ENCODE measurements at places on chromosomes 7 and 10.

- DNase-seq, result no peak
Measured at GRCh38 chr7:77269360-77270093, 69.9 kb upstream of the FGL2 start.

DNA sequence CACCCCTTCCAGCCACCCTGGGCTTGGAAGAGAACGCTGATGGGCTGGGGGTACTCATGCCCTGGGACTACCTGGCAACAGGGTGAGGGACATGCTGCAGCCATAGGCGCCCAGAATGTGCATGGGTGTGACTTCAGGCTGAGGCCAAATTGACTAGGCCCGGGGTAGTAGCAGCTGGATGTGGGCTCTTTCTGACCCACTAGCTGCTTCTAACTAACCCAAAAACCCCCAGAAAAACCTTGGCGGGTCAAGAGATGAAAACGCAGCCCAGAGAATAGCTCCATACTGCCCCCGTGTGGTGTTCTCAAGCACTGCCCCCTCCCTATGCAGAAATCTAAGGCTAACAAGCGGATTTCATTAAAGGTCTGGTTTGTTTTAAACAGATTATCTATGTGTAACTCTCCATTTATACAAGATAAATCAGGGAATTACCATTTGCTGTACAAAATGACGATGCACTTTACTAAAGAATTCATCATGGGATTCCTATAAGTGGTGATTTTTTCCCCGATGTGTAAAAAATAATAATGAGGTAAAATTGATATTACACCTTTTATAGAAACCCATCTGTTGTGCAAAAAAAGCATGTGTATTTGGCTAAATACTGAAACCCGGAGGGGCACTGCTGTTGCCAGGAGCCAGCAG is 4.2 kb downstream of the SMARCD3 start:
- DNase-seq, result peak; percentile 69

DNA sequence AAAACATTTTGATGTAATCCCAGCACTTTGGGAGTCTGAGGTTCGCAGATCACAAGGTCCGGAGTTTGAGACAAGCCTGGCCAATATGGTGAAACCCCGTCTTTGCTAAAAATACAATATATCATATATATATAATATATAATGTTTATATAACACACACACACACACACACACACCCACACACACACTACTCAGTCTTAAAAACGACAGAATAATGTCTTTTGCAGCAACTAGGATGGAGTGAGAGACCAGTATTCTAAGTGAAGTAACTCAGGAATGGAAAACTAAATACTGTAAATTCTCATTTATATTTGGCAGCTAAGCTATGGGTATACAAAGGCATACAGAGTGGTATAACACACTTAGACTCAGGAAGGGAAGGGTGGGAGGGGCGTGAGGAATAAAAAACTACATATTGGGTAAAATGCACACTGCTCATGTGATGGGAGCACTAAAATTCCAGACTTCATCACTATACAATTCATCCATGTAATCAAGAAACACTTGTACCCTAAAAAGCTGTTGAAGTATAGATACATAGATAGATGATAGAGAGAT is 231.2 kb upstream of the SEMA3A start:
- DNase-seq, result no peak

GRCh38 chr7:84492098-84493034 is 297.8 kb upstream of the SEMA3A start:
- no peak for DNase-seq

- no peak for DNase-seq
Measured at GRCh38 chr7:74604326-74605020, 53.0 kb upstream of the GTF2I start.

DNA sequence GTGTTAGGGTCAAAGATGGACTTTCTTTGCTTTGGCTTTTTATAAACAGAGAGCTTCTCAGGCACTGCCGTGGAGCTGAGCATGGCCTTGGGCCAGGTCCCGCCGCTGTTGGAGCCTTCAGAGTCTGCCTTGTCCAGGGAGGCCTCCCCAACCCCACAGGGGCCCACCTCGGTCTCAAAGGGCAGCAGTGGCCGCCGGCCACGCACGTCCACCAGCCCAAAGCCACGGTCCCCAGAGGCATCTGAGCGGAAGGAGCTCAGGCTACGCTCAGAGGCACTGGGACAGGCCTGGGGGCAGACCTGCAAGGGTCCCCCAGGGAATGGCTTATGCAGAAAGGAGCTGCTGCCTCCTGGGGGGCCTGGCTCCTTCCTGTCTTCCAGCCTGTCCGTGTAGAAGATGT is 105.0 kb downstream of the DLG5 start:
- no peak for DNase-seq

GRCh38 chr10:77702166-77702565 is 64.6 kb upstream of the KCNMA1 start:
- peak; percentile 11 for DNase-seq

DNA sequence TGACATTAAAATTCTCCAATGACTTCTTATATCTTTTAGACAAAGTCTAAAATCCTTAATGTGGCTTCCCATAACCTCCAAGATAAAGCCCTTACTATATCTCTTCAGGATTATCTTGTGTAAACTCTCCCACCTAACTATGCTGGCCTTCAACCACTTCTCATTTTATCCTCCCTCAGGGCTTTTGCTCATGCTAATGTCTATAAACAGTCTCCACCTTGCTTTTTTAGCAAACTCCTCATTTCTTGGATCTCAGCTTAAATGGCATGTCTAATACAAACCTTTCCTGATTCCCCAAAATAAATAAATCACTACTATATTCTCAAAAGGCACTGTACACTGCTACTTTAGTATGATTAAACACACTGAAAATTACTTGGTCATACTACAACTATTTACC is 181.2 kb downstream of the LRRN3 start:
- no peak for DNase-seq
